Fibroblast of lung (primary cell): ENCODE measurements at places on chromosomes 16 and 17. TPM values are rescaled to one million over a fixed set of nuclear protein-coding genes. Genes with fewer than 3 reads are reported as not detected.

DNA sequence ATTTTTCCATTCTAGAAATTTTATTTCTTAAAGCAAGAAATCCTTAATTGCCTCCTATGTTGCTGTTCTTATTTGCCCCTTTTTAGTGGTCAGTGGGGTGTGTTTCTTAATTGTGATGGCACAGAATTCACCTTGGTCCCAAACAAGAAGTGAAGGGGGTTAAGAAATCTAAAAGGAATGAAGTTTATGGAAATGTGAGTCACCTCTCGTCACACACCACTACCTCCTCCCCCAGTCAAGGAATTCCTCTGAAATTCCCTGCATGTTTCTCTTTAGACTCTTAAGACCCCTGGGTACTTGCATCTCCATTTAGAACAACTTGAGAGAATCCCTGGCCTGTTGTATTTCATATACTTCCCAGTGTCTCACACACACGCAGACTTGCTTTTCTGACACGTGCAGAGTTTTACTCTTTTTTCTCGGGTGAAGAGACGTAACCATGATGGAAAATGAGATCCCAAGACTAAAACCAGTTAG lies 247.4 kb downstream of the PRKCA start:
- H3K4me3 ChIP-seq = no peak overlapping the region
- no peaks in the 10 kb centered on the region for H3K36me3 ChIP-seq
- DNase-seq = peak; percentile 97
- H3K27ac ChIP-seq = peak overlapping the region; percentile 68
- peaks cover 31% of the 10 kb centered on the region for H3K4me1 ChIP-seq

GRCh38 chr16:78605548-78606101 lies 506.2 kb downstream of the WWOX start:
- H3K4me1 ChIP-seq = no peaks in the 10 kb centered on the region
- no peaks in the 10 kb centered on the region for H3K27me3 ChIP-seq
- H3K36me3 ChIP-seq = no peaks in the 10 kb centered on the region
- H3K4me3 ChIP-seq = no peak overlapping the region
- no peak overlapping the region for H3K27ac ChIP-seq

DNA sequence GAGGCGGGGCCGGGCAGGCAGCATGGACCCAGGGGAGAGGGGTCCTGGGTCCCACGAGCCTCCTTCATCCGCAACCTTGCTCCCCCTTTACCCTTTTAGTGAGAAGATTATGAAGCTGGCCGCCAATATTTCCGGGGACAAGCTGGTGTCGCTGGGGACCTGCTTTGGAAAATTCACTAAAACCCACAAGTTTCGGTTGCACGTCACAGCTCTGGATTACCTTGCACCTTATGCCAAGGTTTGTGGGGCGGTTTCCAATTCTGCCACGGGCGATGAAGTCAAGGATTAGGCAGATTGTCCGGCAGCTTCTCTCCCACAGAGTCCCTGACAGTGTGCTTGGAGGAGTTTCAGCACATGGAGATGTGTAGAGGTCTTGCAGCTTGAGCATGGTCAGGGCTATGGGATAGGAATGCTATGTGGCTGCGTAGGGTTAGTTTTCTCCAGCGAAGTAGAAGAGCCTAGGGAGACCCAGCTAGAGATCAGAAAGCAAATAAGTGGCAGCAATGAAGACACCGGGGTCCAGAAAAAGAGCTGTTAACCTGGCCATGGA lies 598 bp downstream of the NIP7 start:
- H3K27ac ChIP-seq = peak overlapping the region; percentile 80
- peak overlapping the region; percentile 72 for H3K4me3 ChIP-seq
- H3K36me3 ChIP-seq = peaks cover 9% of the 10 kb centered on the region
- DNase-seq = peak; percentile 22

C16orf96 gene
- under 0.01 TPM in 2 replicates for total RNA-seq
